ENCODE measurements at places on chromosomes 5 and 9.

GRCh38 chr5:62720031-62720441 lies 141.4 kb downstream of the LRRC70 start:
- no peak for DNase-seq

DNA sequence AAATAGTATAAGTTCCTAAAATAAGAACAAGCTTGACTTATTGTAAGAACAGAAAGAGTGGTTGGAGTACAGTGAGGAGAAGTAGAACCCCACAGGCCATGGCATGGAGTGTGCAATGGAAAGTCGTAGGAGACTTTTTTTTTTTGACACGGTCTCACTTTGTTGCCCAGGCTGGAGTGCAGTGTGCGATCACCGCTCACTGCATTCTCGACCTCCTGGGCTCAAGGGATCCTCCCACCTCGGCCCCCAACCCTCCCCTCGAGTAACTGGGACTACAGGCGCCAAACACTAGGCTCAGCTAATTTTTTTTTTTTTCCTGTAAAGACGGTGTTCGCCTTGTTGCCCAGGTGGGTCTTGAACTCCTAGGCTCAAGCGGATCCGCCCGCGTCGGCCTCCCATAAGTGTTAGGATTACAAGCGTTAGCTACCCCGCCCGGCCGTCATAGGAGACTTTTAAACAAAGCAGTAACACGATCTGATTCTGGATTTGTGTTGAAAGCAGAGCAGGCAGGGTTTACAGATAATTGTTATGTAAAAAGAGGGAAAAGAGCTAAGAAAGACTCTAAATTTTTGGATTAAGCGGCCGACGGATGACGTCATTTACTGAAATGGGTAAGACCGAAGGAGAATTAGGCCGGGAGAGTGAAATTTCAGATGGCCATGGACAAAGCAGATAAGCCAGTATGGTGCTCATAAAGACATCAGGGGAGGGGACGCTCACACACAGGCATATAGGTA lies 752 bp downstream of the TSTD2 start:
- DNase-seq = no peak

GRCh38 chr5:108255468-108255867 lies 126.4 kb downstream of the FBXL17 start:
- no peak for DNase-seq

GRCh38 chr9:88233091-88233490 lies 94.8 kb upstream of the SPATA31C2 start:
- DNase-seq = no peak

- DNase-seq = peak; percentile 11
Measured at GRCh38 chr5:172881691-172882370, 47.8 kb downstream of the ERGIC1 start.

DNA sequence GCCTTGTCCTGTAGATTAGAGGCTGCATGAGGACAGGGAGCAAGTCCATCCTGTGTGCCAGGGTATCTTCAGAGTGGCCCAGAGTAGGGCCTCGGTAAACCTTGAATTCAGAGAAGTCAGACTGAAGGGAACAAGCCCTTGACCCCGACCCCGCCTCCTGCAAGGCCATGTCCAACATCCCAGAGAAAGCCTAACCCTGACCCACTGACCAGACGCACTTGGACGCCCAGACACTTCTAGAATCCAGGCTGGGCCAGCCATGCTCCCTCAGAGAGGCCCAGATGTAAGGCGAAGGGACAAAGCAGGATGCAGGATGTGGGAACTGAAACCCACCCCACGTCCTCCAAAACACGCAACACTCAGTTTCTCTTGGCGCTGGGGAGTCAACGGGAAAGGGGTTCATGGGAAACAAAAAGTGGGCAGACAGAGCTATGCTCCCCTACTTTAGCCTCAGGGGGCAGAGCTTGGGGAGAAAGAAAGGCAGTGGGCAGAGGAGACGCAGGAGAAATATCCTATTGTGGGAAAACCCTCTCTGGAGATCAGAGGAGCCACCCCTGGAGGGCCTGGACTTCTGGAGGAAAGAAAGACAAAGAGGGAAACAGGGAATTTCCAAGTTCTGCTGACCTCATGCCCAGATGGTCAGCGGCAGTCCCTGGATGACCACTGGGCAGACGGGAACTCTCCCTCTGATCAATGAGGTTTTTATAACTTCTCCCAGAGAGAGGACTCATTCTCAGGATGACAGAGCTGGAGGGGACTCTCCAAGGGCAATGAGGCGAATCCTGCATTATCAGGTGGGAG lies 13.0 kb downstream of the TNIP1 start:
- no peak for DNase-seq
